NCI-H1092 (cell line): ENCODE measurements at places on chromosomes 4 and X.
A peak's percentile ranks its signal among the peaks of the same experiment; 100 is the strongest.

- DNase-seq, result no peak
Observed at GRCh38 chrX:53305996-53306937, 24.9 kb upstream of the IQSEC2 start.

GRCh38 chr4:54066718-54067129 lies 2.3 kb upstream of the CHIC2 start:
- DNase-seq, result no peak

GRCh38 chr4:182188622-182189021 lies 54.6 kb upstream of the TENM3 start:
- no peak for DNase-seq

- DNase-seq, result no peak
Observed at GRCh38 chrX:265502-265901, 15.7 kb upstream of the PLCXD1 start.

DNA sequence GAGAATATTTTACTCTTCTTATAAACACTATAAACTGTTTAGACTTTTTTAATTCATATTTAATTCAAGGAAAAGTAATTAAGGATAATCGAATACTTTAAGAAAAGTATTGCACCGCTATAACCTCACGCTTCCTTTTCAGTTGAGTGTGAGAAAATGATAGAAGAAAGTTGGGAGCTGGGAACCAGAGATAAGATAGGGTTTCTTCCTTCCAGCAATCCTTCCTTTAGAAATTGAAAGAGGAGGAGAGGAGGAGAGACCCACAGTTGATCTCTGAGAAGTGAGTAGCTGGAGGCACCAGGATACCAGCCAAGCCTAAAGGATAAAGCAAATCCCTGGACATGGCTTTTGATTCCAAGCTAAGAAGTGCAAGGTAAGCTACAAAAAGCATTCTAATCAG lies 242.3 kb upstream of the NOCT start:
- DNase-seq, result no peak

DNA sequence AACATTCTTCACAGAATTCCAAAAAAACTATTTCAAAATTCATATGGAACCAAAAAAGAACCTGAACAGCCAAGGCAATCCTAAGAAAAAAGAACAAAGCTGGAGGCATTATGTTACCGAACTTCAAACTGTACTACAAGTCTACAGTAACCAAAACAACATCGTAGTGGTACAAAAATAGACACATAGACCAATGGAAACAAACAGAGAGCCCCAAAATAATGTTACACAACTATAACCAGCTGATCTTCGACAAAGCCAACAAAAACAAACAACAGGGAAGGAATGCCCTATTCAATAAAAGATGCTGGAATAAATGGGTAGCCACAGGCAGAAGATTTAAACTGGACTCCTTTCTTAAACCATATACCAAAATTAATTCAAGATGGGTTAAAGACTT lies 1189.6 kb downstream of the PCDH18 start:
- no peak for DNase-seq

DNA sequence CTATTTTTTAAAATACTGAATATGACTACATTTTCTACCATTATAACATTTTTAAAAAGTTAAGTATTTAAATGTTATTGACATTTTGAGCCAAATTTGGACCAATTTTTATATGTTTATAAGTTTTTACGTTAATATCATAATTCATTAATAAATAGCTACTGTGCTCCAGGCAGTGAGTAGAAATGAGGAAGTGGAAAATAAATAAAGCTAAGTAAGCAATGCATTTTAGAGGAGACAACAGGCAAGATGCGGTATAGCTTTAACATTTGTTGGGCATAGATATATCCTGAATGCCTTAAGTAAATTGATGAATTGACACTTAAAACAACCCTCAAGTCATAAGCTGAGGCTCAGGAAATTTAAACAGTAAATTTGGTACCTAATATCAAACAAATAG lies 474.8 kb downstream of the PCDH10 start:
- DNase-seq, result no peak

DNA sequence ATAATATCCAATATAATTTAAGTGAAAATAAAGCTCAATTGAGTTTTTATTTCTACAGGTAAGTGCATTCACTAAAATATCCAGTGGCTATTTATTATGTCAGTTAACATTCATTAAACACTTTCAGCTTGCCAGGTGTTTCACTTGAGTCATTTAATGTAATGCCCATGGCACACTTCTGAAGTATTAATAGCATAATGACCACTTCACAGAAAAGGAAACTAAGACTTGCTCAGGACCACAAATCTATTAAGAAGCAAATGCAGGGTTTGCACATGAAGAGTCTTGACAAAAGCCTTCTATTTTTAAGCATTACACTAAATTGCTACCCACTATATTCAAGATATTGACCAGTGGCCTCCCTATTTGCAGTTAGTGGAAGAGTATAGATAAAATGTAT lies 612.7 kb downstream of the KCTD8 start:
- no peak for DNase-seq

GRCh38 chr4:36054694-36055422 lies 189.5 kb downstream of the ARAP2 start:
- no peak for DNase-seq

GRCh38 chrX:13386636-13387035 lies 66.8 kb upstream of the ATXN3L start:
- DNase-seq, result no peak

- DNase-seq, result no peak
Observed at GRCh38 chr4:80049813-80050534, 23.1 kb downstream of the ANTXR2 start.

- no peak for DNase-seq
Observed at GRCh38 chrX:13747836-13748235, 13.3 kb downstream of the OFD1 start.

GRCh38 chr4:8155048-8155447 lies 3.6 kb downstream of the ABLIM2 start:
- DNase-seq, result no peak

GRCh38 chrX:133639726-133640125 lies 224.4 kb upstream of the GPC4 start:
- no peak for DNase-seq

DNA sequence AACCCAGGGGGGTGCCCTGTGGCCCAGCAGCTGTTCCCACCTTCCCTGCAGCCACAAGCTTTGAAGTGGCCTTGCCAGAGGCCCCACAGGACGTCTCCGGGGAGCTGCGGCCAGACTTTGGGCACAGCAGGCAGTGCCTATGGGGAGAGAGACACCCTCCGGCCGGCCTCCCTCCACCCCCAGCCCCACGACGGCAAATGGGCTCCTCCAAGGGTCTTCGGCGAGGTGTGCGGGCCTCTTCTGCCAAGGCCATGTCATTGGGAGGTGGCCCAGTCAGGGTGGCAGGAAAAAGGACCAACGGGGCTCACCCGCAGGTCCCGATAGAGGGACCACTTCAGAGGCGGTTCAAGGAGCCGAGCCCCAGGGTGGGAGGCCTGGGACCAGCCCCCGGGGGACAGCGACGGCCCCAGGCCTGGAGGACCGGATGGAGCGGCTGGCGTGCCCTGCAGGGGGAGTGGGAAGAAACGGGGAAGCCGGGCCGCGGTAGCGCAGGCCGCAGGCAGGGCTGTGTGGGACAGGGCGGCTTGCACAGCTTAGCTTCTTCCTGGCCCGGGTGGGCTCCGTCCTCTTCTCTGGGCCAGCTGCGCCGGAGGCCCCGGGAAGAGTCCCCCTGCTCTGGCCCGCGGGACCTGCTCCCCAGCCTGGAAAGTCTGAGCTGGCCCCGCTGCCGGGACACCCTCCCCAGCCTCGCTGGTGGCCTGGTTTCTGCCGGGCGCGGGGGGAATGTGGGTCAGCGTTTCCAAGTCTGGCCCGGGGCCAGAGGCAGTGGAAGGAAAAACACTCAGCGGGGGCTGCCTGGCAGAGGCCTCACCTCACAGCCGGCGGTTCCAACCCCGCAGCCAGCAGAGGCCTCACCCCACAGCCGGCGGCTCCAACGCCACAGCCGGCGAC lies 21.9 kb upstream of the SPON2 start:
- peak; percentile 34 for DNase-seq

DNA sequence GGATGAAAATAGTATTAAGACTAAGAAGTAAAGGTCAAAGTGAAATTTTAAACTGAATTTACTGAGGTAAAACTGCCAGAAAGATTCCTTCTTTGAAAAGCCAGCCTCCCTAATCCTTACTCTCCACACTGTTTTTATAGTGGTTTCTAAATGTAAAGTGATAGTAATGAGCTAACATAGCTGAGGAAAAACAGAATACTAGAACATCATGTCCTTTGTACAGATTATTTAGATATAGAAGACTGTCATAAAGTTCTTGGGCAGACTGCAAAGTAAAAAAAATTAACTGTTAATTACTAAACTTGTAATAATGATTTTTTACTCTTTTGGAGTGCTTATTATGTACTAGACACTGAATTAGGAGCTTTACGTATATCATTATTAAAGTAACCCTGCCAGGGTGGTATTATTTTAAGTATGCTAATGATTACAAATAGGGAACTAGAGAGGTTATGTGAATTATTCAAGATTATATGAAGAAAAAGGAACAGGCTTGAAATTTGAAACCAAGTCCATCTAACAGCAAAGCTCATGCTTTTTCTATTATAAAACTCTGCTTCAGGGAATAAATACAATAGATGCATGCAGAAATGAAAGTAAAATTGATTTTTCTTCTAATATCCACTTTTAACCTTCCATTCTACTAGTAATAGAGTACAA lies 150.5 kb downstream of the TBCK start:
- DNase-seq, result no peak

GRCh38 chr4:153266988-153267387 lies 62.7 kb downstream of the TRIM2 start:
- no peak for DNase-seq
